ENCODE measurements at places on chromosomes 4 and X.

- DNase-seq, result no peak
These were observed 8.2 kb downstream of the HPGDS start for GRCh38 chr4:94334476-94334875.

- peak; percentile 71 for DNase-seq
These were observed 5.0 kb downstream of the HPSE start for GRCh38 chr4:83329521-83330110.

DNA sequence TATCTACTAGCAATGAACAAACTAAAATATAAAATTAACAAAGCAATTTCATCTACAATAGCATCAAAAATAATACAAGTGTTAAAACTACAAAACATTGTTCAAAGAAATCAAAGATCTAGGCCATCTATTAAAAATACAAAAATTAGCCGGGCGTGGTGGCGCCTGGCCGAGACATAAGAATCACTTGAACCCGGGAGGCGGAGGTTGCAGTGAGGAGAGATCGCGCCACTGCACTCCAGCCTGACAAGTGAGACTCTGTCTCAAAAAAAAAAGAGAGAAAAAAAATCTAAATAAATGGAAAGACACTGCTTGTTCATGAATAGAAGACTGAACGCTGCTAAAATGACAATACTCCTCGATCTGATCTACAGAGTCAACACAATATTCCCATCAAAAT, 139.2 kb downstream of the RBM47 start:
- no peak for DNase-seq

DNA sequence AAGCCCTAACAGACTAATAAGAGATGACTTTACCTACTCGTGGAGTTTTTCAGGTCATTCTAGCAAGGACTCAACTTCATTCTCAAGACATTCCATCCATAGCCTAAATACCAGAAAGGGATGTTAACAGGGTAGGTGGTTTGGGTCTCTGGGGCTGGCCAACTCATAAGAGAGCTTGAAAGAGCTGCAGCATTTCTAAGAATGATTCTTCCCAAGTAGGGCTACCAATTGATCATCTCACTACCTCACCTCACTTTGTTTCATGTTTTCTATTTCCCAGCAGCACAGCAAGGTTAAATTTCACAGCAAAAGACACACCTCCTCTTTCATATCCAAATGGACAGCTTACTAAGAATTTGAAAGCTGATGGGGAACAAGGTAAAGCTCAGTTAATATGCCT, 614.8 kb upstream of the DIPK2B start:
- DNase-seq, result no peak

- peak; percentile 42 for DNase-seq
These were observed 188.9 kb downstream of the COL25A1 start for GRCh38 chr4:109113521-109113920.

All from cardiac fibroblast (primary cell).